ENCODE measurements at places on chromosomes 2 and 18.

GRCh38 chr2:24107-24506 is 22.2 kb downstream of the FAM110C start:
- DNase-seq = no peak

DNA sequence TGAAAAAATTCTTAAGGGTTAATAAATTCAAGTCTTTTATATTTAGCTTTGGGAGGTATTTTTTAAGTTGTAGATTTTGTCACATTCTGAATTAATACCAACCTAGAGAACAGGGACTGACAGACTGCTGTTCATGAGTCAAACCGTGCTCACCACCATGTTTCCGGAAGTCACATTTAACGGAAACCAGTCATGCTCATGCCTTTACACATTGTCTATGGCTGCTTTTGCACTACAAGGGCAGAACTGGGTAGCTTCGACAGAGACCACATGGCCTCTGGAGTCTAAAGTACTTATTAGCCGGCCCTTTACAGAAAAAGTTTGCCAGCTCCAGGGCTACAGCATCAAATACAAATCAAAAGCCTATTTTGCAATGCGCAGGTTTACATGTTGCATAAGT is 33.3 kb downstream of the LONRF2 start:
- DNase-seq = no peak

GRCh38 chr2:95274291-95275150 is at the start of gene PROM2:
Gene PROM2, plus strand, starts transcription at chr2:95274449. Its CDS starts 137 bp downstream, at chr2:95274586.
- no peak for DNase-seq

GRCh38 chr18:63182310-63182772 is 137.2 kb downstream of the BCL2 start:
- DNase-seq = no peak

DNA sequence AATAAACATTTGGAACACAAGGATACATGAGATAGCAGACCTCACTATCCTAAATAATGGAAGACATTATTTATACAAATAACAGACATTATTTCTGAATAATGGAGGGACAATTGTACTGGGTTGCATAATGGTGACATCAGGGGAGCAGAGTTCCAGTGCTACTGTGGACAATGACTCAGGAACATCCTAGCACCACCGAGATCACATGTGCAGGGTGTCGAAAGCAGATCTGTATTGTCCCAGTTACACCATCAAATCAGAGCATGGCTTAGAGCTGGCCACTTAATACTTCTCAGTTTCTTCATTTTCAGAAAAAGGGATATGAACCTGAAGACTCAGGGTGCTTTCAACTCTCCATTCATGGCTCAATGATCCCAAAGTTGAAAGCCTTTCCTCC is 249.1 kb upstream of the RBMS1 start:
- DNase-seq = no peak

- DNase-seq = no peak
Observed at GRCh38 chr2:172919732-172920131, 155.9 kb upstream of the MAP3K20 start.

GRCh38 chr2:160803881-160804280 is 310.3 kb upstream of the RBMS1 start:
- no peak for DNase-seq

DNA sequence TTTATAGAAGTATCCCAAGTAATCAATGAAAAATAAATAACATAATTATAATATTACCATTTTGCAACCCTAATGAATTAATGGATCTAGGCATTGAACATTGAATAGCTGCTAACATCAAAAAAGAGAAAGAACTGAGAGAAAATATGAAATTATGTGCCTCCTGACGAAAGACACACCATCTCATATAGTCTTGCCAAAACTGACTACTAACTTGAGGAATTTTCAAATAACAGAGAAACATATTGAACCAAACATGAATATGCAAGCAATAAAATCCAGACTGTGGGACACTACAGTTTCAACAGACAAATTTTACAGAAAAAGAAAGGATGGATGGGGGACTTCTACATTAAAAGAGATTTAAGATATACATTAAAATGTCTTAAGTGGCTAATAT is 165.7 kb downstream of the WDPCP start:
- no peak for DNase-seq

DNA sequence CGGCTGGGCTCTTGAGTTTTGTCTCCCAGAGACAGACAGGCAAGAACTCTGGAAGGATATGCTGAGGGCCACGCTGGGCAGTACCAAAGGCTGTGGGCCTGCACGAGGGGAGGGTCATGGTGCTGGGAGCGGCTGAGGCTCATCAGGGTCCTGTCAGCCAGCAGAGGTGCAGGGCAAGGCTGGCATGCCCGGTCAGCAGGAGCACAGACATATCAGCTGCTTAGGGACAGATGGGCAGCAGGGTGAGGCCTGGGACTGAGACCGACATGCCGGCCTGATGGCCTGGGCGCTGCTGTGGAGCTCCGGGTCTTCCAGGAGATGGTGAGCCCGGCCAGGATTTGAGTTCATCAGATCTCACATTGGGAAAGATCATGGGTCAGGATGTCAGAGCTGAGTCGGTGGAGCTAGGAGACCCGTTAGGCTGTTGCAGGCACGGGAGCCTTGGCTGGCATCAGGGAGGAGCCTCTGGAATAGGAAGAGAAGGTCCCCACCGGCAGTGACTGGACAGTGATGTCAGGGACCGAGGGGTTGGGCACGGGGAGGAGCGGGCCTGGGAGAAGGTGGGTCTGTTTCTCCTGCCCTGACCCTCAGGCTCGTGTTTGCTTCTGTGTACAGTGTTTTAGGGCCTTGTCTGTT is 18.8 kb downstream of the CNDP2 start:
- DNase-seq = no peak

DNA sequence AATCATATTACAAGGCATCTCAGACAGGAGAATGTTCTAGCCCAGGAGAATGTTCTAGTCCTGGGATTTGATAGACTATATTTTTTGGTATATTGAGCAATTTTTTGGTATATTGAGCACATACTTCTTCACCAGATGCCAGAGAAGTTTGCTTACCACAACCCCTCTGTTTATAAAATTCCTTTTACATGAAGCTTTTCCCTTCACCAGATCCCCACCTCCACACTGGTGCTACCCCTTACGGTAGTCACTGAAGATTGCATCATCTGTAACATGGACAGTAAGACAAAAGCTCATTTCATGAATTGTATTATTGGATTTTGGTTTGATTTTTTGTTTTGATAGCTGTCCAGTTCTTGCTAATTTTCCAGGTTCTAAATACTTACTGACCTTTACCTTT is 7.2 kb upstream of the HNMT start:
- DNase-seq = no peak
